Glutamatergic neuron (in vitro differentiated cells): ENCODE measurements at places on chromosomes 7 and 10.

GRCh38 chr10:58638388-58638787 lies 125.7 kb downstream of the BICC1 start:
- no peak overlapping the region for H3K4me3 ChIP-seq
- H3K27ac ChIP-seq, result no peak overlapping the region
- H3K36me3 ChIP-seq, result no peaks in the 10 kb centered on the region
- H3K4me1 ChIP-seq, result no peaks in the 10 kb centered on the region
- DNase-seq, result no peak

- no peak overlapping the region for H3K27ac ChIP-seq
- no peaks in the 10 kb centered on the region for H3K27me3 ChIP-seq
- DNase-seq, result no peak
Measured at GRCh38 chr7:102042016-102042656, 224.7 kb downstream of the CUX1 start.

GRCh38 chr7:24898691-24899090 lies 81.3 kb downstream of the OSBPL3 start:
- DNase-seq, result no peak
- H3K27me3 ChIP-seq, result peaks cover 2% of the 10 kb centered on the region
- H3K4me1 ChIP-seq, result peaks cover 4% of the 10 kb centered on the region
- no peak overlapping the region for H3K27ac ChIP-seq
- no peak overlapping the region for H3K4me3 ChIP-seq

- peaks cover 5% of the 10 kb centered on the region for H3K27me3 ChIP-seq
- H3K27ac ChIP-seq, result no peak overlapping the region
- DNase-seq, result no peak
Measured at GRCh38 chr10:123863721-123864482, 27.7 kb downstream of the CPXM2 start.

DNA sequence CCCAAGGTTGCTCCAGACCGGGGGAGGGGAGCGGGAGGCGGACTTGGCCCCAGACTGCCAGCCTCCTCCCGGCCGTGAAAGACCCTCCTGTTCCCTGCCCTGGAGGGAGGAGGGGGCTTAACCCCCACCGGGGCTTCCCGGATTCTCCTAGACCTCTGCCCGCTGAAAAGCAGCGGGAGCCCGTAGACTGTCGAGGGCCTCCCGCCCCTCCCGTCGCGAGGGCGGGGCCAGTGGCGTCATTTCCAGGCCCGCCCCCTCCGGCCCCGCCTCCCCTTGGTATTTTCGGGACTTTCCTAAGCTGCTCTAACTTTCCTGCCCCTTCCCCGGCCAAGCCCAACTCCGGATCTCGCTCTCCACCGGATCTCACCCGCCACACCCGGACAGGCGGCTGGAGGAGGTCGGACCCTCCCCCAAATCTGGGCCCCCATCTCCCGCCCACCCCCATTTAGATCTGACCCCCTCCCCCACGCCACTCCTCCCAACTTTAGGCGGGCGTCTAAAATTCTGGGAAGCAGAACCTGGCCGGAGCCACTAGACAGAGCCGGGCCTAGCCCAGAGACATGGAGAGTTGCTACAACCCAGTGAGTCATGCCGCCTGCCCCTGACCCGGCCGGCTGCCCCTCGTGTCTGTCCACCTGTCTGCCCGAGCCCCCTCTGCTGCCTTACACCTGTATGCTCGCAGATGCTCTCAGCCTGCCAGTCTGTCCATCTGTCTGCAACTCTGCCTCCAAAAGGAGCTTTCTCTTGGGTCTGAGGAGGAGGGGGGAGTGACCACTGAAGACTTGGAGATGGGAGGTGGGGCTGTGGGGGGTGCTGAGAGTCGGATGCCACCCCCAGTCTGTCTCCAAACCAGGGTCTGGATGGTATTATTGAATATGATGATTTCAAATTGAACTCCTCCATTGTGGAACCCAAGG lies at the start of gene NFKB2:
Gene NFKB2 (plus strand): TSS at position 306 of the 917 bp plus-strand sequence. CDS start 255 bp downstream, at position 561.
- peaks cover 13% of the 10 kb centered on the region for H3K27me3 ChIP-seq
- no peaks in the 10 kb centered on the region for H3K36me3 ChIP-seq
- peaks cover 14% of the 10 kb centered on the region for H3K4me1 ChIP-seq
- DNase-seq, result peak; percentile 90
- peak within 1 kb of the TSS; percentile 20 for H3K27ac ChIP-seq
- H3K4me3 ChIP-seq, result peak within 1 kb of the TSS; percentile 91

DNA sequence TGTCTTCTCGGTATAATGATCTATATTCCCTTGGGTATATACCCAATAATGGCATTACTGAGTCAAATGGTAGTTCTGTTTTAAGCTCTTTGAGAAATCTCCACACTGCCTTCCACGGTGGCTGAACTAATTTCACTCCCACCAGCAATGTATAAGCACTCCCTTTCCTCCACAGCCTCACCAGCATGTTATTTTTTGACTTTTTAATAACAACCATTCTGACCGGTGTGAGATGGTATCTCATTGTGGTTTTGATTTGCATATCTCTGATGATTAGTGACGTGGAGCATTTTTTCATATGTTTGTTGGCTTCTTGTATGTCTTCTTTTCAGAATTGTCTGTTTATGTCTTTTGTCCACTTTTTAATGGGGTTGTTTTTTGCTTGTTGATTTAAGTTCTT lies 33.6 kb downstream of the KIAA1217 start:
- no peak overlapping the region for H3K4me3 ChIP-seq
- H3K27ac ChIP-seq, result no peak overlapping the region
- no peaks in the 10 kb centered on the region for H3K27me3 ChIP-seq

- peaks cover 5% of the 10 kb centered on the region for H3K27me3 ChIP-seq
- H3K27ac ChIP-seq, result no peak overlapping the region
- DNase-seq, result no peak
- H3K4me3 ChIP-seq, result no peak overlapping the region
- no peaks in the 10 kb centered on the region for H3K36me3 ChIP-seq
Measured at GRCh38 chr10:117969592-117969991, 77.1 kb downstream of the RAB11FIP2 start.

GRCh38 chr7:111006691-111007090 lies 84.2 kb upstream of the LRRN3 start:
- no peak overlapping the region for H3K27ac ChIP-seq
- no peaks in the 10 kb centered on the region for H3K4me1 ChIP-seq
- DNase-seq, result no peak
- no peaks in the 10 kb centered on the region for H3K36me3 ChIP-seq
- no peaks in the 10 kb centered on the region for H3K27me3 ChIP-seq

DNA sequence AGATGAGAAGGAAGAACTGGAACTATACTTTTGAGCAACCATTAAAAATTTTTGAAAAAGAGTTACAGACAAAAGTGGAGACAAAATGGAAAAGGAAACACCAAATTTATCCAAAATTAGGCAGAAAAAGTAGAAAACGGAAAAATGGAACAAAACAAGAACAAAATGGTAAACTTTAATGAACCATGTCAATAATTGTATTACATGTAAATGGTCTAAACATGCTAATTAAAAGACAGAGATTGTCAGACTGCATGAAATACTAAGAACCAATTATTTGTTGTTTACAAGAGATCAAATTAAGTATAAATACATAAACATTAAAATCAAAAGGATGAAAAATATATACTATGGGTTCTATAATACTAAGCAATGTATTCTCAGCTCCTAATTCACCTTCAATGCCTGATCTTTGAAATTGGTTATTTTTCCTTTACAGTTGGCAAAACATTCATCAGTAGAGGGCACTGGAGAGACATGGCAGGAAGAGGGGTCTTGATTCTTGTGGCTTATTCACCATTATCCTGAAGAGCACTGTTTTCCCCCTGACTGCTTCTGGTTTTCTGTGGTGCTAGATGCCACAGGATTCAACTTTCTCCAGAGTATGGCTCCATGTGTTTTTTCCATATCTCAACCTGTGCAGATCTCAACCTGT lies 124.9 kb downstream of the ELFN1 start:
- H3K27ac ChIP-seq, result no peak overlapping the region
- peaks cover 21% of the 10 kb centered on the region for H3K36me3 ChIP-seq
- no peak overlapping the region for H3K4me3 ChIP-seq
- no peak for DNase-seq
- H3K4me1 ChIP-seq, result no peaks in the 10 kb centered on the region

- no peak for DNase-seq
- H3K36me3 ChIP-seq, result no peaks in the 10 kb centered on the region
- H3K4me3 ChIP-seq, result no peak overlapping the region
- H3K4me1 ChIP-seq, result peaks cover 4% of the 10 kb centered on the region
Measured at GRCh38 chr10:114081911-114082583, 38.4 kb downstream of the ADRB1 start.

DNA sequence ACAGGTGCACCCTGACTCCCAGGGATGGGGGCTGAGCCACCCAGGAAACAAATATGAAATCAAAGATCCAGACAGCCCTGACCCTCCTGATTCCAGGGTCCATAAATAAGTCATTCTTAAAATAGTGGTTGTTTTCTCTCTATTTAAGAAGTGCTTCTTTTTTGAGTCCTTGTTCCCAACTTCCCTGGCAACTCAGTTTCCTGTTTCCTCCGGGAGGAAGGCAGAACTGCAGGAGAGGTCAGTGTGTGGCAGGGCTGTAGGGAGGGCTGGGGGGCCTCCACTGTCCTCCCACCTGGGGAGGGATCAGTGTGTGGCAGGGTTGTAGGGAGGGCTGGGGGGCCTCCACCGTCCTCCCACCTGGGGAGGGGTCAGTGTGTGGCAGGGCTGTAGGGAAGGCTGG lies 88.7 kb upstream of the PDGFA start:
- no peak overlapping the region for H3K27ac ChIP-seq
- H3K36me3 ChIP-seq, result no peaks in the 10 kb centered on the region
- H3K27me3 ChIP-seq, result peaks cover 7% of the 10 kb centered on the region
- peak; percentile 2 for DNase-seq

DNA sequence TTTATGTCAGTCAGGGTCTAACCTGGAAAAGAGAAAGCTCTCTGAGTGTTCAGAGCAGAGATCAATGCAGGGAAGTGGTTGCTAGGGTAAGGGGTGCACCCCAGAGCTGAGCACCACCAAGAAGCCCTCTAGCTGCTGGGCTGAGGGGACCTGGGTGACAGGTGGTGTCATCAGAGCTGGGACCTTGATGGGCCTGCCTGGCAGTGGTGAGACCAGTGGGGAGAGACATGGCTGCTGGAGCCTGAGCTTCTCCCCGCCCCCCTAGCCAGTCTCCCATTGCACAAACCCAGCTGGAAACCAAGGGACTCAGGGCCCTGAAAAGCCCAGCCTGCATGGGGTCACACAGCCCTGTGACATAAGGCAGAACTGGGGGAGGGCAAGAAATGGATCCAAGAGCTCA lies 49.1 kb upstream of the OSBPL3 start:
- no peak for DNase-seq
- H3K27ac ChIP-seq, result no peak overlapping the region
- H3K4me1 ChIP-seq, result no peaks in the 10 kb centered on the region
- no peaks in the 10 kb centered on the region for H3K36me3 ChIP-seq

DNA sequence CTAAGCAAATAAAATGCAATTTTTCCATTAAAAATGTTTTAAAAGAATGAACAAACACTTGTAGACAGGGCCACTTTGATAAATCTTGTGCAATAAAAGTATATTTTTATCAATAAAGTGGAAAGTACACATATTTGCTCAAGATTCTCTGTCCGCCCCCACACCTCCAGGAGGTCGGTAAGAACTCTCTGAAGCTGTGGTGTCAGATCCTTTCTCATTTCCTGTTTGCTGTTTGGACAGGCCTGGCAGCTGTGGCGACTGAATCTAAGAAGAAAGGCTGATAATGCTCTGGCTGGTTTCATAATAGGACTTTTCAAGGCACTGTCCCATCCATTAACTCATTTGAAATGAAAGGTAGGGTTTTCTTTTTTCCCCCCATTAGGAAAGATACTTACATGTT lies 15.3 kb upstream of the ASB4 start:
- no peaks in the 10 kb centered on the region for H3K36me3 ChIP-seq
- H3K27ac ChIP-seq, result no peak overlapping the region
- H3K4me1 ChIP-seq, result peaks cover 39% of the 10 kb centered on the region
- H3K27me3 ChIP-seq, result no peaks in the 10 kb centered on the region
- no peak overlapping the region for H3K4me3 ChIP-seq
- no peak for DNase-seq

GRCh38 chr7:146090023-146090645 lies 26.5 kb upstream of the CNTNAP2 start:
- H3K4me1 ChIP-seq, result peaks cover 35% of the 10 kb centered on the region
- no peak overlapping the region for H3K27ac ChIP-seq
- no peaks in the 10 kb centered on the region for H3K36me3 ChIP-seq
- no peak for DNase-seq
- no peak overlapping the region for H3K4me3 ChIP-seq

DNA sequence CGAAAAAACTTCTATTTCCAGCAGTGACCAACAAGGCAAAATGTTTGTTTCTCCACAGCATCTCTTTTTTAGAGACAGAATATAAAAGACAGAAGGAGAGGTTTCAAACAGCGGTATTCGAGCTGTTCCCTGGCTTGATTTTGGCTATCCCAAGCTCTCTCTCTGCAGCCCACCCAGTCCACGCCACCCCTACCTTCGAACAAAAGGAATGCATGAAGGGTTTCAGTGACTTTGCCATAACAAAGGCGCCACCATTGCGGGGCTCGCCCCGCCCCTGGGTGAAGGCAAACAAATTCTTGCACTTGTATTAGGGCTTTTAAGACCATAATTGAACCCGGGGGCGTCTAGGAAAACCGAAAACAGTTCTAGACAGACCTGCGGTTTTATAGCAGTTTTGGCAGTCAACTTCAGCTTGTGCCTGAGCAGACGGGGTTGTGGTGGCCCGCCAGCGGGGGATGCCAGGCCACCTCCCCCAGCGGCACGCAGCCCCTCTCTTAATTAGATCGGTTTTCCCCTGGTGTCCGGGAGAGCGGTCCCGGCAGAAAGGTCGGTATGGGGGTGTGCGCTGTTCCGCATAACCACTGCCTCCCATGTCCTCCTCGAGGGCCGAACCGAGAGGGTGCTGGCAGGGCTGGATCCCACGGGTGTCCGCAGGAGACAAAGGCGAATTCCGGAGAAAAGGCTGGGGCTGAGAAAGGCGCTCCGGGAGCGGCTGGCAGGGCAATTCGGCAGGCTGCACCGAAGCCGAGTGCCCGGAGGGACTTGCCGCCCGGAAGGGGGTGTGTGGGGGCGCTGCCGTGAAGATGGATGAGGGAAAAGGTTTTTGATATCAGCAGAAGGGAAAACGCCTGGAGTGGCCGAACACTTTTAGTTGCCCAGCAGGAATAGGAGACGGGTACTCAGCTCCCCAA lies 2.7 kb upstream of the HOXA11 start:
- H3K4me3 ChIP-seq, result peak overlapping the region; percentile 9
- DNase-seq, result peak; percentile 20
- H3K4me1 ChIP-seq, result peaks cover 3% of the 10 kb centered on the region
- peaks cover 62% of the 10 kb centered on the region for H3K27me3 ChIP-seq

DNA sequence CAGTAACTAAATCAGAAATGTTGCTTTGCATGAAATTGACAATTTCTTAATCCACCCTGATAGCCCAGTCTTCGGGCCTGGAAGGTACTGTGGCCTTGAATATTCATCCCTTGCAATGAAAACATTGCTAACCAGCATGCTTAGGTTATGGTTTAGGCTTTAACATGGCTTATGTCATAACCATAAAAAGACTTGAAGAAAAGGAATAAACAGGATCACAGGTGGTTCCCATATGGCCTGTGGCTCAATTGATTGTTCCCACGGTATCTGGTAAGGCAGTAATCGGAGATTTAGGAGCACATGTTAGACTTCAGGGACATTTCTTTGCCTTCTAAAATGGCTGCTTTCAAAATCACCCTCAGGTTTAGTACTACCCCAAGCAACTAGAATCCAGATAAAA lies 139.5 kb downstream of the ST7 start:
- DNase-seq, result no peak
- no peak overlapping the region for H3K4me3 ChIP-seq
- H3K27ac ChIP-seq, result peak overlapping the region; percentile 57
- H3K27me3 ChIP-seq, result peaks cover 9% of the 10 kb centered on the region

- H3K4me3 ChIP-seq, result no peak overlapping the region
- no peaks in the 10 kb centered on the region for H3K36me3 ChIP-seq
- H3K27ac ChIP-seq, result no peak overlapping the region
- DNase-seq, result no peak
- no peaks in the 10 kb centered on the region for H3K27me3 ChIP-seq
Measured at GRCh38 chr10:24825551-24825950, 101.9 kb upstream of the ARHGAP21 start.
